Upper lobe of right lung (tissue), 1 donor: ENCODE measurements at places on chromosomes 5 and 9. TPM values are rescaled to one million over a fixed set of nuclear protein-coding genes. Genes with fewer than 3 reads are reported as not detected.

DNA sequence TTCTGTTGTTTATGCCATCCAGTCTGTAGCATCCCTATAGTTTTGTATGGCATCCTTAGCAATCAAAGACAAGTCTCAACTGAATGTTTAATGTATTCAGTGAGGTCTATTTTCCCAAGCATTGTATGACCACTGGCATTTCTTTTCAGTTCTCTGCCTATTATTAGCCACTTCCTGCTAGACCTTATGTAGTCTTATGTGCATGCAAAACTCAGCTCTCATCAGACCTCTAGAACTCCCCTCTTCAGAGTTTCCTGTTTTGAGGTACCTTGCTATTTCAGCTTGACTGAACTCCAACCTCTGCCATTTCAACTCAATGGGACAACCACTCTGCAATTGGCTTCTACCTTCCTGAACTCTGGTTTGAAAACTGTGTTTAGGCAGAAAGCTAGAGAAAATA, 113.2 kb downstream of the SLC25A46 start:
- no peak for DNase-seq

- DNase-seq = peak; percentile 38
Measured at GRCh38 chr5:132253452-132254320, 3.8 kb upstream of the PDLIM4 start.

GRCh38 chr9:112853882-112854585, 36.6 kb downstream of the SLC46A2 start:
- DNase-seq = no peak

Gene PAEP
- not detected for total RNA-seq

Gene COL23A1
- 2.0 TPM for total RNA-seq

DNA sequence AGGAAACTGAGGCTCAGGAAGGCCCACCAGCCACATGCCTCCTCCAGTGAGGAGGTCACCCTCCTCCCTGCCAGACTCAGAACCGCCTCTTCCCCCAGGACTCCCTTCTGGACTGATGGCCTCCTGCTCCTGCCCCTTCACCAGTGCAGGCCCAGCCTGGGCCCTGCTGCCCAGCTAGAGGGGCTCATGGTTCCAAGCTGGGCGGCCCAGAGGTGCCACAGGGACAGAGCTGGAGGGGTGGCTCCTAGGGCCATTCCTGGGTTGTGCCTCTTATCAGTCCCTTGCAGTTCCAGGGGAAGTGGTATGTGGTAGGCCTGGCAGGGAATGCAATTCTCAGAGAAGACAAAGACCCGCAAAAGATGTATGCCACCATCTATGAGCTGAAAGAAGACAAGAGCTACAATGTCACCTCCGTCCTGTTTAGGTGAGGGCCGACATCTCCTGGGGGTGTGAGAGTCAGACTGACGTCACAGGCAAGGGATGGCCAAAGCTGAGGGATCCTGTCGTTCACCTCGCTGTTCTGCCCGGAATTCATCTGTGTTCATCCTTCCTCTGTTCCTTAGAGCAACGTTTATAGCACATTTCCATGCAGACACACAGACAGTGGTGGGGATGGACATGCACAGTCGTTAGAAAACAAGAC, 819 bp downstream of the LCN2 start:
- DNase-seq = no peak

Gene SLC35D2
- total RNA-seq = 30.3 TPM

Gene EQTN
- total RNA-seq = not detected
